Stimulated activated CD4-positive, alpha-beta T cell treated with anti-CD3 and anti-CD28 coated beads, Interleukin-15, amount 100 ng/mL, for 1 hour (primary cell): ENCODE measurements at places on chromosomes 4 and X.
A peak's percentile ranks its signal among the peaks of the same experiment; 100 is the strongest.

DNA sequence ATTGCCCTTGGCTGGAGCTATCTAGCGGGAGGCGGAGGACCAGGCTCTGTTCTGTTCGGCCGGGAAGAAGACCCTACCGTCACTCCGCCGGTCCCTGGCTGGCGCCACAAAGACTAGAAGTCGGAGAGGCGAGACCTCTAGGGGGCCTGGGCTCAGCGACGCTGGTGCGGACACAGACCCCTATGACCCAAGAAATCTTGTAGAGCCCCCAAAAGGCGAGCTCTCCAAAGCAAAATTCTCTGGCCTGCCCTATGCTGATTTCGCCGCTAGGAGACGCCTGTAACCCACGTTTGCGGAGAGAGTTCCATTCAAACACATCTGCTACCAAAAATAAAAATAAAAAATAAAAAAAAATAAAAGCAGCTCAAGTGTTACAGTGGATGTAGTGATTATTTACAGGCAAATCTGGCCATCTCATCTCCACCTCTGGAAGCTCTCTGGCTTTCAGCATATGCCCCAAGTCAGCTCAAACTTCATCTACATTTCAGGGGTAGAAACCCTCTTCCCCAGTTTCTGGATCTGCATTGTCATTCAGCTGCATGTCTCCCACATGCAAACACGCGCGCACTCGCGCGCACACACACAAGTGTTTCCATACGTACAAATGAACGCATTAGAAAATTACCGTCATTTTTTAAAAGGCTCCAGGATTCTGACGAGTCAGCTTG is 2.4 kb upstream of the PCDH10 start:
- DNase-seq: no peak

DNA sequence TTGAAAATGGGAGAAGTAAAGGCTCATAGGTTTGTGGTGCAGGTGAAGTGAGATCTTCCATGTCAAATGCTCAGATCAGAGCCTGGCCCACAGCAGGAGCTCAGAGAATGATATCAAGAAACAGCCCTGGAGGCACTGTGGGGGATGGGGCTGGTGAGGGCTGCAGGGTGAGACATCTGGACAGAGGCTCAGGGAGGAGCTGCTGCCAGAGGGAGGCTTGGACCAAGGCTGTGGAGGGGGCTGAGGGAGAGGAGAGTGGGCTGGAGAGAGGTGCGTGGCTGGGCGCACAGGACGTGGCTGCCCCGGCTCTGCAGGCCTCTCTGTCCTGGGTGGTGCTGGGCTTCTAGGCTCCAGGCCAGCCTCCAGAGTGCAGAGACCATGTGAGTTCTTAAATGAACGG is 5.6 kb downstream of the SORCS2 start:
- DNase-seq: no peak

DNA sequence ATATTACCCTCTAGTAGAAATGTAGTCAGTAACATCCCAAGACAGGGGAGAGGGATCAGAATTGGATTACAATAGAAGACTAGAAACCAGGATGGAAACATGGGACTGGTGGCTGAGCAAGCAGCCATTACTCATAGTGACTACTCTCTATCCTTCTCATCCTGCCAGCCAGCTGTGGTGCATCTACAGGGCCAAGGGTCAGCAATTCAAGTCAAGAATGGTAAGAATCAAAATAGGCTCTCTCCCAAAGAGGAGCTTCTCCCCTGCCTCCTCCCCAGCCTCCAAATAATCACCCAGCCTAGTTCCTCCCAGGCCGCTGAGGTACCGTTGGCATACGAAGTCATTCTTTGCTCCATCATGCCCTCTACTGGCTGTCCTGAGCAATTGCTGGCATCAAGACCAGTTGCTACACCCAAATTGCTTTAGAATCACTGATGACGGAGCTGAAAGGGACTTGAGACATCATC is 19.4 kb downstream of the AWAT2 start:
- DNase-seq: peak; percentile 9

GRCh38 chr4:184745831-184746795 is 12.2 kb upstream of the CENPU start:
- DNase-seq: peak; percentile 42
